ENCODE measurements at places on chromosomes 6 and 20. TPM values are rescaled to one million over a fixed set of nuclear protein-coding genes. Genes with fewer than 3 reads are reported as not detected.

Gene CFB
- total RNA-seq, result 34.6 TPM

Gene RIPPLY2
- total RNA-seq, result under 0.01 TPM

Gene C6orf52
- 0.65 TPM for total RNA-seq

Gene PDYN
- not detected for total RNA-seq
